Bronchus fibroblast of lung (primary cell): ENCODE measurements at places on chromosomes 12 and 14. TPM values are rescaled to one million over a fixed set of nuclear protein-coding genes. Genes with fewer than 3 reads are reported as not detected.

Gene TBX5
- total RNA-seq = 21.7 and 25.7 TPM in 2 replicates

Gene MYF6
- 0.45 and 0.50 TPM in 2 replicates for total RNA-seq

Gene MORN3
- total RNA-seq = under 0.01 and 0.59 TPM in 2 replicates

Gene C14orf180
- not detected in 2 replicates for total RNA-seq

Gene ENDOU
- not detected in 2 replicates for total RNA-seq

Gene SAMD15
- total RNA-seq = 0.45 and 1.0 TPM in 2 replicates

Gene SPTSSA
- total RNA-seq = 12.6 and 13.7 TPM in 2 replicates

Gene MAP3K9
- 0.45 and 0.84 TPM in 2 replicates for total RNA-seq

Gene RTN1
- under 0.01 and 0.59 TPM in 2 replicates for total RNA-seq

Gene APOF
- not detected in 2 replicates for total RNA-seq

Gene PGF
- 0.67 and 1.6 TPM in 2 replicates for total RNA-seq

Gene FGF6
- not detected in 2 replicates for total RNA-seq

Gene MYL2
- total RNA-seq = 0.74 TPM in 1 of 2 replicates, not detected in the other

Gene SLC25A47
- not detected in 2 replicates for total RNA-seq

Gene HNF1A
- total RNA-seq = not detected in 2 replicates

Gene TTC9
- under 0.01 TPM in 1 of 2 replicates, not detected in the other for total RNA-seq

Gene DNAH10
- total RNA-seq = under 0.01 TPM in 2 replicates

Gene IRAK4
- total RNA-seq = 14.9 and 21.5 TPM in 2 replicates

Gene KRT5
- total RNA-seq = 0.17 TPM in 1 of 2 replicates, not detected in the other

Gene LIN7A
- total RNA-seq = 13.8 and 18.3 TPM in 2 replicates

Gene NTF3
- total RNA-seq = 1.0 and 2.2 TPM in 2 replicates

Gene SFSWAP
- total RNA-seq = 19.8 and 22.2 TPM in 2 replicates

Gene MIP
- not detected in 2 replicates for total RNA-seq

Gene CDKN3
- total RNA-seq = 126 and 140 TPM in 2 replicates

Gene MYF5
- not detected in 2 replicates for total RNA-seq

Gene CLEC4D
- not detected in 2 replicates for total RNA-seq

Gene GPD1
- total RNA-seq = under 0.01 TPM in 1 of 2 replicates, not detected in the other

Gene LTB4R
- total RNA-seq = 0.84 and 1.0 TPM in 2 replicates
